HCT116 (cell line): ENCODE measurements at places on chromosomes 3 and 15. TPM values are rescaled to one million over a fixed set of nuclear protein-coding genes. Genes with fewer than 3 reads are reported as not detected.

DNA sequence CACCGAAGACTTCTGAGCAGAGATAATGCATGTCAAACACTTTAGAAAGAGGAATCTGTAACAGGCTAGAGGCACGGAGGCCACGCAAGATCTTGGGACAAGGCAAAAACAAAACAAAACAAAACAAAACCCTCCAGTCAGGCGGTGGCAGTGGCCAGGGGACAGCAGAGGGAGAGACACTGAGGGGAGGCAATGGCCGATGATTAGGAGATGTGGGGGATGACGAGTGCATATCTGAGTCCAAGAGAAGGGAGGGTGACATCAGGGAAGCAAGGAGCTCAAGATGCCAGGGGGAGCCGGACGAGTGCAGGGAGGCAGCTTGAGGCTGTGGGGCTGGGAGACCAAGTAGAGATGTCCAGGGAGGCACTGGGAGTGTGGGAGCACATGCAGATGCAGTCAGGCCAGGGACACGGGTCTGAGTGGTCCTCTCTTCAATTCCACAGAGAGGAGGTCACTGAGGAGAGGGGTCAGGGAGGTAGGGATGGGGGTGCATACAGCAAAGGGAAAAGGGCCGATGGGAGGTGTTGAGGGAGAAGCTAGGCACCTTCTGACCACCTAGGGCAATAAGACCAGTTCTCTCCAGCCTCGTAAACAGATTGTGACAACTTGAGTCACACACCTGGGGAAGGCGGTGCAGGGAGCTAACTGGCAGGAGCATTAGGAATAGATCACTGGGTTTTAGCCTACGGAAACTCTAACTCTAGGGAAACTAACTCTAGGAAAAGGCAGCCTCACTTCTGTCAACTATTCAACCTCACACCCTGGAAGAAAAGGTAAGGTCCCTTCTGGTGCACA lies 29.6 kb downstream of the SLCO2A1 start:
- H3K36me3 ChIP-seq = no peaks in the 10 kb centered on the region
- H3K27me3 ChIP-seq = peaks cover 5% of the 10 kb centered on the region; the same call in 1 of the 2 replicates

GRCh38 chr15:60405399-60405798 lies 7.6 kb upstream of the ANXA2 start:
- no peaks in the 10 kb centered on the region for H3K36me3 ChIP-seq
- no peak for DNase-seq
- no peak overlapping the region for H3K27ac ChIP-seq
- H3K4me3 ChIP-seq = no peak overlapping the region
- H3K4me1 ChIP-seq = peaks cover 32% of the 10 kb centered on the region

DNA sequence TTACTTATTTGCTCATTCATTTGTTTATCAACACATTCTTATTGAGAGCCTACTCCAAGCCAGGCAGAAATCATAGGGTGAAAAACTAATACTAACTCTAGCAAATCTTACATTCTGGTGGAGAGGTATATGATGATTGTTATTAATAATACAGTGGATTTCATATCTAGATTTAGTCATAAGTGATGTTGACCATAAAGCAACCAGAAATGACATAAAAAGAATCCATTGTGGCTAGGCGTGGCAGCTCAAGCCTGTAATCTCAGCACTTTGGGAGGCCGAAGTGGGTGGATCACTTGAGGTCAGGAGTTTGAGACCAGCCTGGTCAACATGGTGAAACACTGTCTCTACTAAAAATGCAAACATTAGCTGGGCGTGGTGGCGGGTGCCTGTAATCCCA lies 26.2 kb upstream of the IL20RB start:
- H3K27me3 ChIP-seq = no peaks in the 10 kb centered on the region
- H3K36me3 ChIP-seq = no peaks in the 10 kb centered on the region
- H3K4me1 ChIP-seq = no peaks in the 10 kb centered on the region
- no peak overlapping the region for H3K4me3 ChIP-seq
- DNase-seq = no peak
- no peak overlapping the region for H3K27ac ChIP-seq

DNA sequence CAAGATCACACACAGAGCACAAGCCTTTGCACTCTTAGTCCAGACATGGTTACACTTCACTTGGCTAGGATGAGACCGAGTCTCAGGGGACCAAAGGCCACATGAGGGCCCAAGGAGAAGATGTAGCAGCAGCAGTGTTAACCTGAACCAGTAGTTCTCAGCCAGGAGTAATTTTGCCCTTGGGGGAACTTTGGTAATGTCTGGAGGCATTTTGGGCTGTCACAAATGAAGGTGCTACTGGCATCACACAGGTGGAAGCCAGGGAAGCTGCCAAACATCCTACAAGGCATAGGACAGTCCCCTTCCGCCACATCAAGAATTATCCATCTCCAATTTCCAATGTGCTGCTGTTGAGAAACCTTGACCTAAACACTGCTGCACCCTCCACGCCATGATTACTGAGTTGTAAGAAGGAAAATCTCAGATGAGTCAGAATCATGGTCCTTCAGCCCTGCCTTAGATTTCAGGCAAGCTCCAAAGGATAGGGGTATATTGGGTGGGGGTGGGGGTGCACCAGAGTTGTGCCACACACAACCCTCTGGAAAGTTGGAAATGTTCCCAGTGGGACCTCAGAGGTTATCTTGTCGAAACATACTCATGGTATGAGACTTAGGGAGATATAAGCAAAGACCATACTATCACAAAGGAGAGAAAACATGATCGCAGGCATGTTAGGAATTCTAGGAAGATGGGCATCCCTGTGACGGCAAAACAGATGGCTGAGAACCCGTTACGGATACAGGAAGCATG lies 36.2 kb downstream of the SEMA5B start:
- H3K36me3 ChIP-seq = no peaks in the 10 kb centered on the region
- peaks cover 74% of the 10 kb centered on the region for H3K27me3 ChIP-seq
- no peak overlapping the region for H3K4me3 ChIP-seq
- H3K27ac ChIP-seq = no peak overlapping the region
- no peak for DNase-seq

DNA sequence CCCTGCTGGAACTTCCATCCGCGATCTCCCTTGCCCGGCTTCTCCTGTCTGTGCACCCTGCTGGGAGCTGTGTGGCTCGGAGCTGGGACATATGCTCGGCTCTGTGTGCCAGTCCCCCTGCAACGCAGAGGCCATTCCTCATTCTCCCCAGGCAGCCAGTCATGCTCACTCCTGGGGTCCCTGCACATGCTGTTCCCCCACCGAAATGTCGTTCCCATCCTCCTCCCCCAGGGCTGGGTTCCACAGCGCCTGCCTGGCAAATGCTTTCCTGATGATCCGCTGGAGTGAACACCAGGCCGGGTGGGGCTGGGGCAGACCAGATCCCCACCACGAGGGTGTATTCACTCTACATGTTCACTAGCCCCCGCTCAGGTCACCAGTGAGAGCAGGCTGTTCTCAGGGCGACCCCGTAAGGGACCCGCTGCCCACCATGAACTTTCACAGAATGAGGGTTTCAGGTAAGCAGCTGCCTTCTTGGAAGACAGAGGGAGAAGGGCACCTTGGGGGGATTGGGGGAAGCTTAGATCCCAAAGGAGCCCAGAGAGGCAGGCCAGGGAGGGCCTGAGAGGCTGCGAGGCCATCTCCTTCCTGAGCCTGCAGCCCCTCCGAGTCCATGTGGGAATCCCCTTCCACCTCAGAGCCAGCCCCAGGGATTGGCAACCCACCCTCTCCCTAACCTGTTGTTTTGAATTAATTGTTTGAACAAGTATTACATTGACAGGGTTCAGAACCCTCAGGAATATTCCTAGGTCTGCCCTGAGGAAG lies 88.7 kb upstream of the IQSEC1 start:
- H3K36me3 ChIP-seq = no peaks in the 10 kb centered on the region
- no peak overlapping the region for H3K4me3 ChIP-seq
- H3K4me1 ChIP-seq = no peaks in the 10 kb centered on the region
- H3K27ac ChIP-seq = no peak overlapping the region
- no peak for DNase-seq

DNA sequence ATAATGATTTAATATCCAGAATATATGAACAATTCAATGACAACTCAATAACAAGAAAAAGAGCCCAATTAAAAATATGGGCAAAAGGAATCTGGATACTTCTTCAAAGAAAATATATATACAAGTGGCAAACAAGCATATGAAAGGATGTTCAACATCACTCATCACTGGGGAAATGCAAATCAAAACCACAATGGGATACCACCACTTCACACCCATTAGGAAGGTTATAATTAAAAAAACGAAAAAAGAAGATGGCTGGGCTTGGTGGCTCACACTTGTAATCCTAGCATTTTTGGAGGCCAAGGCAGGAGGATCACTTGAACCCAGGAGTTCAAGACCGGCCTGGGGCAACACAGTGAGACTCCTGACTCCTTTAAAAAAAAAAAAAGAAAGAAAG lies 4.1 kb downstream of the CCDC12 start:
- no peak overlapping the region for H3K4me3 ChIP-seq
- no peak for DNase-seq
- no peaks in the 10 kb centered on the region for H3K27me3 ChIP-seq
- H3K36me3 ChIP-seq = no peaks in the 10 kb centered on the region
- no peak overlapping the region for H3K27ac ChIP-seq

- no peaks in the 10 kb centered on the region for H3K27me3 ChIP-seq
- no peak overlapping the region for H3K27ac ChIP-seq
- DNase-seq = no peak
- H3K4me3 ChIP-seq = no peak overlapping the region
Observed at GRCh38 chr3:129461461-129462146, 21.6 kb downstream of the IFT122 start.

DNA sequence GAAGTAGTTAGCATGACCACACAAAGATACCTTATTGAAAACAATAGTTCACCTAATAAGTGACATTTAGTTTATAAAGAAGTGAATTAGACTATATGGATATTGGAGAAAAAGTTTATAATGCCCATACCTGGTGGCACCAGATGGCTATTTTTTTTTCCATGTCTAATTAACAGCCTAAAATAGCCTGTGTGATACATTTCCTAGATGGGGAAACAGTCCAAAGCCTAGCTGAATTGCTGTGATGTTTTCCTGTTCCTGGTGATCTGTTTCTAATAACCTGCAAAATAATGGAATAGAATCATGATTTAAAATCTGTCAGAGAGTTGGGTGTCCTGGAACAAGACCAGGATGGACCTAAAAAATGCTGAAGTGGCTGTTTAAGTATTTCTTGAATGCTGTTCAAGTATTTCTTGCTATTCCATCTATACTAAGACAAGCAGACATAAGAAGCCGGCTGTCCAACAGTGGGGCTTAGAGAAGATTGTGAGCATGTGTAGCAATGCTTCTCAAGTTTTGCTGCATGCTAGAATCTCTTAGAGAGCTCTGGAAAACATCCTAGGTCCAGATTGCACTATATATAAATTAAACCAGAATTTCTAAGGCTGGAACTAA lies 31.3 kb downstream of the LRRC3B start:
- no peaks in the 10 kb centered on the region for H3K36me3 ChIP-seq
- H3K27me3 ChIP-seq = no peaks in the 10 kb centered on the region
- no peaks in the 10 kb centered on the region for H3K4me1 ChIP-seq
- no peak for DNase-seq
- H3K4me3 ChIP-seq = no peak overlapping the region

DNA sequence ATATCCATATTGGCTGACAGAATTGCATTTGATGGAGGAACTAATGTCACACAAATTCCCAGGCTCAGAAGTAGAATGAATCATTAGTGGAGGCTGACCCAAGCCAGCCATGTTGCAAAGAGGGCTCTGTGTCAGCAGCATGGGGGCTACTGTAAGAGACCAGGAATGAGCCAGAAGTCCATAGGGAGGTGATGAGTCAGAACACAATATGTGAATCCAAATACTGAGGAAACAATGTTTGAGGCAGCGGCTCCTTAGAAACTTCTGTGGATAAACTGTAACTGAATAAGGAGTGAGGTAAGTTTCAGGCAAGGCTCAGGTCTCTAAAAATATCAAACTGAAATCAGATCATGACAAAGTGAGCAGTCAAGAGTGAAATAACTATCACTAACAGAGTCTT lies 170.7 kb downstream of the WDR72 start:
- H3K27me3 ChIP-seq = no peaks in the 10 kb centered on the region
- no peak for DNase-seq
- H3K36me3 ChIP-seq = no peaks in the 10 kb centered on the region

DNA sequence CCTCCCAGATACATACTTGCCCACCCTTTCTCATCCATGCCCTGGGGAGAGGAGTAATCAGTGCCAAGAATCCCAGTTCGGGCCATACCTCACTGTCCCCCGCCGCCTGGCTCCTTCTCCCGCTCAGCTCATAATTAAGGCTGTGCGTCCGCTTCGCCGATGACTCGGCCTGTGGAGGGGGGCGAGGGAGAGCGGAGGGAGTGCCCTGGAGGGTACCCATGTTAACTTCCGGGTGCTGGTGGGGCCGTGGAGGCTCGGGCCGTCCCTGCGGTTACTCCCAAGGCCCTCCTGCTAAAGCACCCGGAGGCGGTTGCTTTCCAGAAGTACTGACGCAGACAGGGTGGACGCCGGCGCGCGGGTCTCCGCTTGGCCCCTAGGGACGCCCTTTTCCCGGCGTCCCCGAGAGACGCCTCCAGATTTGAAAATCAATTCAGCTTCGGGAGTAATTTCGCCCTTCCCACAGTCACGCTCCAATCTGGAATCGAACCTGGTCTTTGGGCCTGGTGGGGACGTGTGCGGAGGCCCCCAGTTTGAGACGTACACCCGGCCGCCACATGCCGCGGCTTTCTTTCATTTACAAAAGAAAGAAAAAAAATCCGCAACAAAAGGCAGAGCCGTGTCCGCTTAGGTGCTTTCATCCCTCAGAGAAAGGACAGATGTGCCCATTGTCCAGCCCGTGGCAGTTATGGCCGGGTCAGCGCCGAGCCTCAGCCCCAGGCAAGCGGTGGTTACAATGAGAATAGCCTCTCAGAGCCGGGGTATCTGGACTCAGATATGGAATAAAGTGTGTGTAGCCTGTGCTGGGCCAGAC lies 1.0 kb upstream of the ONECUT1 start:
- H3K36me3 ChIP-seq = no peaks in the 10 kb centered on the region
- H3K27me3 ChIP-seq = no peaks in the 10 kb centered on the region
- no peak overlapping the region for H3K27ac ChIP-seq
- no peak for DNase-seq
- no peak overlapping the region for H3K4me3 ChIP-seq

DNA sequence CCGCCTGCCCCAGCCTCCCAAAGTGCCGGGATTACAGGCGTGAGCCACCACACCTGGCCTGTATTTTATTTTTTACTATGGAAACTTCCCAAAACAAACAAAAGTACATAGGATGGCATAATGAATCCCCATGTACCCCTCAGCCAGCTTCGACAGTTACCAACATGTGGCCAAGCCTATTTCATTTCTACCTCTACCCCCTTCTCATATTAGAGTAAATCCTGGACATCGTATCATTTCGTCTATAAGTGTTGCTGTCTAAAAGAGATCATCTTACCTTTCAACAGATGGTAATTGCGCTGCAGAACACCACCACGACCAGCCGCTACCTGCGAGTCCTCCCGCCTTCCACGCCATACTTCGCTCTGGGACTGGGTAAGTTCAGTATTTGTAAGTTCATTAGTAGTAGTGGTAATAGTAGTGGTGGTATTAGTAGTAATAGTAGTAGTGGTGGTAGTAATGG lies 44.9 kb downstream of the DLEC1 start:
- no peaks in the 10 kb centered on the region for H3K4me1 ChIP-seq
- H3K36me3 ChIP-seq = no peaks in the 10 kb centered on the region
- DNase-seq = no peak
- no peaks in the 10 kb centered on the region for H3K27me3 ChIP-seq
- H3K4me3 ChIP-seq = no peak overlapping the region

SH3BP5 gene
- 13.9 TPM for total RNA-seq

EXD1 gene
- total RNA-seq = not detected

PRTG gene
- not detected for total RNA-seq

SOX14 gene
- total RNA-seq = not detected

ALDH1A3 gene
- 248 TPM for total RNA-seq

DUOX1 gene
- total RNA-seq = 19.6 TPM

ZNF35 gene
- 7.9 TPM for total RNA-seq

LCMT2 gene
- total RNA-seq = 4.7 TPM

HYKK gene
- 6.2 TPM for total RNA-seq

GMPPB gene
- 24.1 TPM for total RNA-seq

FRMD5 gene
- total RNA-seq = 27.2 TPM

SLC25A36 gene
- 81.2 TPM for total RNA-seq
